ENCODE measurements at places on chromosomes 5 and 9.

GRCh38 chr9:122572456-122572855, 10.7 kb downstream of the OR1L8 start:
- no peak for DNase-seq

DNA sequence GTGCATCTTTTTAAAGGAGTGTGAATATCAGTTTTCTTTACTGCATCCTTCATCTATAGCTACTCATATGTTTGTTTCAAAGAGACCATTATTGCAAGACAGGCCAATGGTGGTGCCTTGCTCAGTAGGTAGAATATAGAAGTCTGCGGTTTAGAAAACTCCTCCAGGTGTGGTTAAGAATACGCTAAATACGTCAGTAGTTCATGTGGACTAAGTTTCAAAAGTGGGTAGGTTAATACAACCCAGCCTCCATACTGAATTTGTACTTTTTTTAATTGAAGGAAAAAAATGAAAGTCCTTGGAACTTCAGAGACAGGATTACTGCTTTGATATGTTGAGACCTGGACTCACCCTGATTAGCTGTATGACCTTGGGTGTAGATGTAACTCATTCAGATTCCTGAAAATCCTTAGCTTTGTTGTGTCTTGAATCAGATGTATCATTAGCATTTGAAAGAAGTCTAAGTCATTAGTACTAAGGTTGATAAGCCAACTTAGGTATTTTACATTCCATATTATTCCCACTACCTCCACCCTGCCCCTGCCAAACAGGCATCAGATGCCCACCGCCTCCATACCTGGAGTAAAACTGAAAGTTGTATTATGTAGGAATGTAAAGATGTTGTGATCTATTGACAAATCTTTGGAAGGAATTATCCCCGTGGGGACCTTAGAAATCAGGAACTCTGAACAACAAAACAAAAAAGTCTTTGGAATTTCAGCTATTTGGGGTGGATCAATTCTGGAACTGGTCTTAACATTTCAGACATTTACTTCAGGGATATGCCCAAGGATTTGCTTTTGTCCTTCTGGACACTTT, 6.1 kb downstream of the BASP1 start:
- DNase-seq: no peak

GRCh38 chr5:32908641-32909040, 197.5 kb downstream of the NPR3 start:
- DNase-seq: no peak

GRCh38 chr5:147037515-147038205, 159.1 kb upstream of the PPP2R2B start:
- DNase-seq: no peak

GRCh38 chr5:14965815-14966214, 94.2 kb upstream of the ANKH start:
- DNase-seq: no peak

DNA sequence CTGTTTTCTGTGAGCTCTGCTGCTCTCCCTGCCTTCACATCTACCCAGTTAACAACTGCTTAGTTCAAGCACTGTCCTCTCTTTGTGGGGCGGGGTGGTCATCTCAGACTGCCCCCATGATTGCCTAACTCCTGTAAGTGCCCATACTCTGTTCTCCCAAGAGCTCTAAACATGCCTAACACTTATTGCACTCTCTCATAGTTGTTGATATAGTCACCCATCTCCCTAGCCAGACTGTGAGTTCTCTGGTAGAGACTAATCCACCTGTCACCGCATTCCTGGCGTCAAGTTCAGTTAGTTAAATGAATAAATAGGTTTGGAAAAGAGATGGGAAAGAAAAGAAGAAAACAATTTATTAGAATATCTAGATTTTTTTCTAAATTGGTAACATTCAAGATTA, 18.3 kb upstream of the MUSK start:
- no peak for DNase-seq

GRCh38 chr5:173016598-173017046, 33.1 kb downstream of the ATP6V0E1 start:
- no peak for DNase-seq

- DNase-seq: no peak
Measured at GRCh38 chr5:133358271-133358670, 254.1 kb downstream of the FSTL4 start.

GRCh38 chr9:131017067-131017466, 8.1 kb downstream of the LAMC3 start:
- DNase-seq: no peak

DNA sequence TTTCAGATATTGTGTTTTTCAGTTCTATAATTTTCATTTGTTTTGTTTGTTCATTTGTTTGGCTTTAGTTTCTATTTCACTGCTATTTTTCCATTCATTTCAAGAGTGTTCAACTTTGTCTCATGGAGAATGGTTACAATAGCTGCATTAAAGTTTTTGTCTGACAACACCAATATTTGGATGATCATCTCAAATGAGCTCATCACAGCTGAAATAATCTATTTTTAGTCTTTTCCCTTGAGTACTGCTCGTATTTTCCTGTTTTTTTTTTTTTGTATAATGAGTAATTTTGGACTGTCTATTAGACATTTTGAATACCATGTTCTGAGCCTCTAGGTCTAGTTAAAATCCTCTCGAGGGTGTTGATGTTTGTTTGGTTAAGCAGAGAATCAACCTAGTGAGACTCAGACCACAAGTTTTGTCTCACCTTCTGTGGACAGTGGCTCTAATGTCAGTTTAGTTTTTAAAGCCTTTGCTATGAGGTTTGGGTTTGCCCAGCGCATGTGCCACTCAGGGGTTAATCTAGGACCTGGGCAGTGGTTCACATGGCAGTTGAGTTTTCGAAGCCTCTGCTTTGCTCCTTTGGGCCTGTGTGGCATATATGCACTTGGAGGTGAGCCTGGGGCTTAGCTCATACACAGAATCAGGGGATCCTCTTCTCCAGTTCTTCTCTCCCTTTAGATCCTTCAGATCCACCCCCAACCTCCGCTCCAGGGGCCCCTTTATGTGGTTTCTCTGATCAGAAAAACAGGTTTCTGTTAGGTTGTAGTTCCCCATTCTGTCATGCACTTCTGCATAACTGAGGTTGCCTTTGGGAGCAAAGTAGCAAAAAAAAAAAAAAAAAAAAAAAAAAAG, 79.8 kb downstream of the ARSB start:
- DNase-seq: no peak

- DNase-seq: no peak
Measured at GRCh38 chr9:27572566-27572917, 739 bp downstream of the C9orf72 start.

GRCh38 chr9:103985077-103985476, 109.0 kb upstream of the SMC2 start:
- no peak for DNase-seq

DNA sequence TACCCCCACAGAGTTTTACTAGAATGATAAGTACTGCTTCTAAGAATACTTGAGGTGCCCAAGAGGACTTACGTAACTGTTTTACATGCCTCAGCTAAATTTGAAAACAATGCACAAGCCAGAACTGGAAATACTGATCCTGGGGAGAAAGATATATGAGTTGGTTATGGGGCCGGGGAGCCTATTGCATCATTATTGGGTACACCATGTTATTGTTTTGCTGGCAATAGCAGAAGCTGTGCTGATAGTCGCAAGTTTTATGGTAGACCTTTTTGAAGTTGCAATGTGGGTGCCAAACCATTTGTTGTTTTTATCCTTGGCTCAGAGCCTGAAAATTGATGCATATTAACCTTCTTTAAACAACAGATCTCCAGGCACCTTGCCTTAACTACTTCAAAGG, 108.4 kb upstream of the DHFR start:
- no peak for DNase-seq

DNA sequence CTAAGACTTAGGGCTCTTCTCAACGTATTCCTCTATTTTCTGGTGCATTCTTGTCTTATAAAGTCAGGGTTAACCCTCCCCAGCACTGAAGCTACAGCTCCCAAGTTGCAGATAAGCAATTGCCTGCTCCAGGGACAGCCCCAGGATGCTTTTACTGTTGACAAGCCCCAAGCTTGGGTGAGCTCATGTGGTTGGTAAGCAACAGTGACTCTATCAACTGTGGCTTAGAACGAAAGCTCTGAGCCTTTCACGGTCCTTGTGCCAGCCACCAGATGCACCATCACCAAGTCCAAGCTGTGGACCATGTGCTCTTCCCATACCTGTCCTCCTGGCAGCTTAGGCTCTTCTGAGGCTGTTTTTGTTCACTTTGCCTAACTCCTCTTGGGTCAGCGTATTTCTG, 13.5 kb downstream of the ADRB2 start:
- DNase-seq: no peak

- no peak for DNase-seq
Measured at GRCh38 chr5:181217111-181217802, 5.8 kb upstream of the TRIM41 start.

DNA sequence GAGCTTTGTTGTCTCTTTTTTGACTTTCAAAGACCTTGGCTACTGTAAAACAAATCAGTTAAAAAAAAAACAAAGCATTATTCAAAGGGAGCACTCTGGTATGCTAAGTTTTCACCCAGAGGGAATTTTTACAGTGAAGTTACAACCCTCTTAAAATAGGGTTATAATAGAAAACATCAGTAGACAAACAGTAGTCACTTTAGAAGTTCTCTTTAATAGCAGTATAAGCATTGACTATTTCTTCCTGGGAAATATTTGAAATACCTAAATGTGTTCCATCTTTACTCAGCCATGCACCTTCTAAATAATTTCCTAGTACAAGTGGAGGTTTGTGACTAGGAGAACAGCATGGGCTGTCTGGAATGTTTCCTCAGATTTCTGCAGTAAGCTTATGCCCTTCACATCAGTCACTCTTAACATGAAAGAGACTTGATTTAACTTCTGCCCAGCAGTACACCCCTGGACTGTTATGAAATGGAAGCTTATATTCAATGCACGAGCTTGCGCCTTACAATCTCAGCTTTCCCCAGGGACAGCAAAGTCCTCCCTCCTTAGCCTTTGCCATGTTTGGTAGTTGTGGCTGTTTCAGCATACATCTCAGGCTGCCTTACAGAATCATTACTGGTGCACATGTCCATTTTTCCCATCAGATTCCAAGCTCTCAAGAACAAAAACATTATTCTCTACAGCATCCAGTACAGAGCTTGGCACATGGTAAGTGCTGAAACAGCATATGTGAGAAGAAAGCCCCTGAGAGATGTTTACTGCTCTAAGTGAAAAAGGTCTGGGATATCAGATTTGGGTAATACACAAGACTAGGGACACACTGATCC, 191.5 kb downstream of the ZNF608 start:
- no peak for DNase-seq

- DNase-seq: no peak
Measured at GRCh38 chr5:1375871-1376810, 31.2 kb upstream of the CLPTM1L start.

DNA sequence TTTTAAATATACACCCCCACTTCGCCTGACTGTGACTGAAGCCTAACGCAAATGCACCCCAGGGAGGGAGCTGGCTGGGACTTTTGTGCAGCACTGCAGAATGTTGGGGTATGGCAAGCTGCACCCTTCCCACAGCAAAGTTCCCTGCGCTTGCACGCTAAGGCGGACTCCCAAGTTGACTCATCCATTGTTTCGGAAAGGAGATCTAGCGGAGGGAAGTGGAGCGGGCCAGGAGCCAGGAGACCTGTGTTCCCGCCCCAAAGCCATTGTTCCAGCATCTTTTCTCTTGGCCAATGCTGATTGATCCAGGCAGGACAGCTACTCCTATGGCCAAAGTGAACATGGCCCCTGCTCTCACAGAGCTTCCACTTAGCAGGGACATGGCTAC, 202.9 kb downstream of the AOPEP start:
- DNase-seq: no peak

- no peak for DNase-seq
Measured at GRCh38 chr5:8333485-8333884, 464.5 kb downstream of the MTRR start.

DNA sequence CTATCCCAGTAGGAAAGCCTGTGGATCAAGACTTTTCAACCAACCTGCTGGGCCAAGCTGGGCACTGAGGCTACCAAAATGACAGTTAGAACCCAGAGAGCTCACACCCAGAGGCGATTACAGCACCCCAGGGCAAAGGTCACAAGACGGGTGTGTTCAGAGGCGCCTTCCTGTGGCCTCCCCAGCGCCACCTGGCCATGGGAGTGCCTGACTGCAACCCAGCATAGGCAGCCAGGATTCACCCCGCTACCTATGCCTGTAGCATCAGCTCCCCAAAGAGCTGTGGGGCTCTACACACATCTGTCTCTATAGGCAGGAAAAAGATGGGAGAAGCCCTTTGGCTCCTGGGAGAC, 33.5 kb downstream of the PDGFRB start:
- DNase-seq: no peak

DNA sequence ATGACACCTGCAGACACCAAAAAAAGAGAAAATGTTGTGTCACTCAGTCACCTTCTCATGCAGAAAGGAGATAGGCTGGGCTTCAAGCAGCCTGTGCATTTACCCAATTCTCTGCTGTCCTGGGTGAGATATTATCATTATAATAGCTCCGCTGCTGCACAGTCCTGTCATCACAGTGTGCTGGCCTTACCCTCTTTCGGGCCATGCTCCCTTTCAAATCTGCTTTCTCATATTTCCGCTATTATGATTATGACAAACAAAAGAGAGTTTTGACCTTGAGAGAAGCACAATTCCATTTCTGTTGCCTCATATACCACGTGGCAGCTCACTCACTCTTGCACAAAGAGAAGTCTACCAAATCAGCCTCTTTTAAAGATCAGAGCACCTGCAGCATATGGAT, 1350.1 kb upstream of the ACO1 start:
- DNase-seq: no peak

DNA sequence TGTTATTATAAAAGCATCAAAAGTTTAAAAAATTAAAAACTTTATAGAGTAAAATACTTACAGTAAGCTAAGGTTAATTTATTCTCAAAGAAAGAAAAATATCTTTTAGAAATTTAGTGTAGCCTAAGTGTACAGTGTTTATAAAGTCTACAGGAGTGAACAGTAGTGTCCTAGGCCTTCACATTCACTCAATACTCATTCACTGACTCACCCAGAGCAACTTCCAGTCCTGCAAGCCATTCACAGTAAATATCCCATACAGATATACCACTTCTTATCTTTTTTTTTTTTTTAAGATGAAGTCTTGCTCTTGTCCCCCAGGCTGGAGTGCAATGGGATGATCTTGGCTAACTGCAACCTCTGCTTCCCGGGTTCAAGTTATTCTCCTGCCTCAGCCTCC, 73.1 kb upstream of the FST start:
- DNase-seq: no peak

GRCh38 chr5:16539169-16539666, 73.6 kb upstream of the ZNF622 start:
- DNase-seq: no peak

DNA sequence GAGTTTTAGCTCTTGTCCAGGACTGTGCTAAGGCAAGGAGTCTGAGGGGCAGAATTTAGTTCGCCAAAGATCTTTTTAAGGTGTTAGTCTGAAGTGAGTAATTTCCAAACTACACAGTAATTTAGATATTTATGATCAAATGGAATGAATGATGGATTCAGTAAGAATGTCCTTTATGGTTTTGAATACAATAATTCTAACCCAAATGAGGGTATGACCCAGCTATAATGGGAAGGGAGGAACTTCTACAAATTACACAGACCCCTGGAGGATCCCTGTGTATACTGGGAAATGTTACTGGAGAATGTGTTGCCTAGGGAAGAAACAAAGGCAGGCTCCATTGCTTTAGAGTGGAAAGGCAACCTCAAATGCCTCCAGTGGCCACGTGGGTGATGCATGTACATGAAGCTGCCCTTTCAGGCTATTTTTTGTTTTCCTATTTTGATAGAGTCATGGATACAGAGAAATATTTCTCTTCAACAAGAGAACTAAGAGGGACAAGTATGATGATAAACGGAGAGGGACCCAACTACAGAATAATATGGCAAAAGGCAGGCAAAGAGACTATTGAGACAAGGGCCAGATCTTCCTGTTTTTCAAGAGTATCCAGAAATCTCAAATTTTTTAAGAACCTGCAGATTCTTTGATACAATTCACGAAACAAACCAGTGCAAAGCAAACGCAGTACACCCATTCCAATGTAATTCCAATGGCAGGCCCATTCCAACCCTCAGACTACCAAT, 25.4 kb downstream of the SLC1A3 start:
- no peak for DNase-seq

Data from NCI-H1930 (cell line).